GM12878 (cell line): ENCODE measurements at places on chromosomes 4 and X. TPM values are rescaled to one million over a fixed set of nuclear protein-coding genes. Genes with fewer than 3 reads are reported as not detected.

POF1B gene
- 0.64 and 1.1 TPM in 2 replicates for total RNA-seq

TRMT10A gene
- total RNA-seq: 5.4 and 6.7 TPM in 2 replicates

DNA sequence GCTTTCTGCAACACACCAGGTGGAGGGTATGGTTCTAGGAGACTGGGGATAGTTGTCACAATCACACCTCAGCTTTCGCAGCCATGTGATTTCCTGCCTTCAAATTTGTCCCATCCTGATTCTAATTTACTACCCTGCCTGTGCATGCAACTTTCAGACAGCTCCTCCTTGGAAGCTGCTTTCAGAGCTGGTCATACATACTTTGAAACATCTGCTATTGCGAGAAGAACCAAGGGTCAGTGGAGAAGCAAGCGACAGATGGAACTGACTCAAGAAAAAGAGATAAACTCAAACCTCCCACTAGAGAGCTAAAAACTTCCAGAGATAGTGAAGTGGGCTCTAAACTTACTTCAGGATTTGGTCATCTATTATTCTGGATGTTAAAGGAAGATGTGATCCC, 381.7 kb upstream of the FGF13 start:
- no peak for DNase-seq

DNA sequence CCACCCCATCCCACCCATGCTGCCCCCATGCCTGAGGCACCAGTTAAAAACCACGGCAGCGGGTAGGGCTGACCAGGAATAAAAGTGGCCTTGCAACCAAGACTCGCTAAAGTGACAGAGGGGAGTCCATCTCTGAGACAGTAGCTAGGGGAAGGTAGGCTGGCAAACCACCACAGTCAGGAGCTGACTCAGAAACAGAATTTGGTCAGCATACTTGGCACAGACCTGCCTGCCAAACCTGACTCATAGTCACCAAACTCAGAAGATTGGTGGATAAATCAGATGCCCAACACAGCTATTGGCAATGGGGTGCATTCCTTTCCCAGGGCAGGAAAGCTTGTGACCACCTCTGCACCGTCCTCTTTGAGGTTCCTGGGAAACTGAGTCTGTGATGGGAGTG, 193.8 kb downstream of the BCOR start:
- DNase-seq: no peak

SUPT20HL1 gene
- total RNA-seq: not detected in 2 replicates

PNCK gene
- 0.21 TPM in 1 of 2 replicates, not detected in the other for total RNA-seq

ETDA gene
- total RNA-seq: not detected in 2 replicates

GRCh38 chr4:150248181-150248580, 169.9 kb downstream of the DCLK2 start:
- DNase-seq: no peak
